HFFc6 (cell line): ENCODE measurements at places on chromosomes 2 and 18. TPM values are rescaled to one million over a fixed set of nuclear protein-coding genes. Genes with fewer than 3 reads are reported as not detected.

DNA sequence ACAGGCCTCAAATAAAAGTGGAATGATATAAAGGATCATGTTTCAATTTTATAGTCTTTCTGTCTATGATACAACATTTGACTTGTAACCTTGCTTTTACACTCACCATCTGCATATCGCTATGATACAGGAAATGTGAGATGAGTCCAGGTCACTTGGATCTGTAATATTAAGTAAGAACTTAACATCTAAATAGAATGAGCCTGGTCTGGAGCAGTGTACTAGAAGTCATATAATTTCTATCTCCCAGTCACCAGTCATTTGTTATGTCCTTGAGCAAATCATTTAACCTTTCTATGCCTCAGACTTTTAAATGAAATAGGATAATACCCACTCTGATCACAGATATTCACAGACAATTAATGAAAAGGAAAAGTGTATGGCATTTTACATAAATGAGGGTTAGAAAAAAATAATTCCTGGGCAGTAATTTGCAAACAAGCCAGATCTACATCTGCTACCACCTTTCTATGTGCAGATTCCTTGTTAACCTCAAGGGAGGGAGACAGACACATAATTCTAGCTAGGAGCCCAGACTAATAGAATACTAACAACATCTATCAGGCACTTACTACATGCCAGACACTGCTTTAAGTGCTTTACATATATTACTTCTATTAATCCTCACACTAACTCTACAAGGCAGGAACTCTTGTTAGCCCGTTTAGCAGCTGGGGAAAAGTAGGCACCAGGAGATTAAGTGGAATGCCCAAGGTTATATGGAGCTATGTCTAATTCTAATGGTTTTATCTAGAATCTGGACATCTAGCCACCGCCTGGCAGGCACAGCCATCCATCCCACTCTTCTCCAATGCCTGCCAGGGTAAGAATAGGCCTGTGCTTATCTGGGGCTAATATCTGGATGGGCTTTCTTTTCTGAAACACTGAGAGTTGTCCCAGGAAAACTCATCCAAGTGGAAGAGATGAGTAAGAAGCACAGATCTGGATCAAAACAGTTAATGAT lies 313.6 kb upstream of the CDH20 start:
- H3K27ac ChIP-seq = no peak overlapping the region
- DNase-seq = no peak
- H3K4me1 ChIP-seq = no peaks in the 10 kb centered on the region
- no peaks in the 10 kb centered on the region for H3K27me3 ChIP-seq
- no peaks in the 10 kb centered on the region for H3K36me3 ChIP-seq

- no peaks in the 10 kb centered on the region for H3K36me3 ChIP-seq
- H3K27me3 ChIP-seq = no peaks in the 10 kb centered on the region
- H3K4me1 ChIP-seq = peaks cover 10% of the 10 kb centered on the region
- DNase-seq = no peak
These were observed 78.6 kb downstream of the PTPRM start for GRCh38 chr18:7645756-7646155.

GRCh38 chr18:32507093-32507492 lies 36.4 kb upstream of the GAREM1 start:
- H3K4me3 ChIP-seq = no peak overlapping the region
- H3K36me3 ChIP-seq = no peaks in the 10 kb centered on the region
- peaks cover 1% of the 10 kb centered on the region for H3K27me3 ChIP-seq
- no peak for DNase-seq
- no peak overlapping the region for H3K27ac ChIP-seq
- H3K4me1 ChIP-seq = no peaks in the 10 kb centered on the region

DNA sequence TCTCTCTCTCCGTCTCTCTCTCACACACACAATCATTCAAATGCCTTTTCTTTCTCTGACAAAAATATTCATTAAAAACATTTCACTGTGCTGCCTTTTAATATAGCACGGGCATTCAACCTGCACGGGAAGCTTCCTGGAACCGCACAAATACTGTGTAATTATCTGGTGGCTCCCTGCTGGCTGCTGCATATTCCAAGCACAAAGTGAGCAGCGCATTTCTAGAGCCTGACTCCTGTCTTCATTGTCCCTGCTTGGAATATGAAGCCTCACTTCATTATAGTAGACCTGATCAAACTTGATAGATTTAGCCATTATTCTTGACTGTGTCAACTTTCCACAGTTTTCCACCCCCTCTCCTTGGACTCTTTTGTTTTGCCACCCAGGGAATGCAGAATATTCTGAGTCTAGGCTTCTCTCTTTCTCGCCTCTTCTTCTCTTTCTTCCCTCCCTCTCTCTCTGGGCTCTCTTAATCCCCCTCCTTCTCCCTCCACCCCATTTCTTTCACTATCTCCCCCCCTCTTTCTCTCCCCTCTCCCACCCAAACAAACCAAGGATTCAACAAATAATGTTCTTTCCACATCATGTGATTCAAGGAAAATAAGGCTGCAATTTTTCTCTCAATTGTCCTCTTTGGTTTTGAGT lies 672.1 kb upstream of the FANCL start:
- H3K36me3 ChIP-seq = no peaks in the 10 kb centered on the region
- H3K4me1 ChIP-seq = peaks cover 20% of the 10 kb centered on the region
- H3K4me3 ChIP-seq = no peak overlapping the region
- H3K27ac ChIP-seq = no peak overlapping the region
- H3K27me3 ChIP-seq = peaks cover 2% of the 10 kb centered on the region

SMAD2 gene
- total RNA-seq = 104 to 111 TPM (median 108 TPM) in 3 replicates

SLC5A7 gene
- not detected in 3 replicates for total RNA-seq

CCDC178 gene
- not detected in 2 replicates for total RNA-seq
